ENCODE measurements at places on chromosomes 3 and 15.
A peak's percentile ranks its signal among the peaks of the same experiment; 100 is the strongest.

- DNase-seq = peak; percentile 53
Observed at GRCh38 chr3:11662392-11662990, 18.8 kb upstream of the VGLL4 start.

DNA sequence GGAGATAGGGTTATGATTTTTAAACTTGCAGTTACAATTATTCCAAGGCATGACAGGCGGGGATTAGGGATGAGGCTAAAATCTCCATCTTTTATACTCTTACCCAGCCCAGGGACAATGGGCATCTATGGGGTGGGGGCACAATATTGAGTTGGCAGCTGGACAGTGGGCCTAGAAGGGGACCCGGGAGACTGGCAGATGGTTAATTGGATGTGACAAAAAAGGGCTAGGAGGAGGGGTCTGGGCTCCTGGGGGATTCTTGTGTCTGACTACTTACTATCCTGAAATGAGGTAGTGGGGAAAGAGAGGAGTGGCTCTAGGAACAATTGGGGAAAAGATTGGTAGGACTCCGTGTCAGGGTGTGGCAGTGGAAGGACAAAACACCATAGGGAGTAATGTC lies 53.0 kb upstream of the ROPN1 start:
- DNase-seq = no peak

GRCh38 chr15:100787567-100788417 lies 91.8 kb upstream of the ALDH1A3 start:
- DNase-seq = no peak

DNA sequence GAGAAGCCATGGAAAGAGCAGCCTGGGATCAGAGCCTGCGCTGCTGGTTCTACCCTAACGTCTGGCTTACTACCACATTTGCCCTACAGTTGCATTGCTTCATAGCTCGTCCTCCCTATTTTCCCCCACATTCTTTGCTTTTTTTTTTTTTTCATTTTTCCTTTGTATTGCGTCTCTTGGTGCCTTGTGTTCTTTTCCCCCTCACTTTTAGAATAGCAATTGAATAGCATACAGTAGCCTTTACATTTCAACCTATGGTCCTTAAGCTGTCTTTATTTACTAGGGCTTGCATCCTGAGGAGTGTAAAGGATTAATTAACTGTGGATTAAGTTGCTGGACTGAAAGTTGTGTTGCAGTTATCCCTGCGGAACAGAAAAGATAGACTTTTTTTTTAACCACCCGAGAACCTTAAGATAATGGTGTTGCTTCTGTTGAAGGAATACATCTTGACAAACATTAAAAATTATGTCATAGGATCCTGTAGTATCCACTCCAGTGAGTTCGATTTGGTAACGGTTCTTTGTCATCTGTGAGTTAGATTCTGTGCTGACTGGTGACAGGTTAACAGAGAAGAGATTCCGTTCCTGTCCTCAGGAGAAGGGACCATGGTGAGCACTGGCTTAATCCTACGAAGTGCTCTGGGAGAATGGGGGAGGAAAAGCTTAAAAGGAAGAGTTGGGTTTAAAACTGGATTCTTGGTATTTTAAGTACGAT lies 417.4 kb upstream of the NAALADL2 start:
- peak; percentile 39 for DNase-seq

GRCh38 chr3:103195216-103195615 lies 760.4 kb downstream of the ZPLD1 start:
- peak; percentile 49 for DNase-seq

Measured in fibroblast of skin of back (primary cell).